ENCODE measurements at places on chromosomes 13 and 19.

DNA sequence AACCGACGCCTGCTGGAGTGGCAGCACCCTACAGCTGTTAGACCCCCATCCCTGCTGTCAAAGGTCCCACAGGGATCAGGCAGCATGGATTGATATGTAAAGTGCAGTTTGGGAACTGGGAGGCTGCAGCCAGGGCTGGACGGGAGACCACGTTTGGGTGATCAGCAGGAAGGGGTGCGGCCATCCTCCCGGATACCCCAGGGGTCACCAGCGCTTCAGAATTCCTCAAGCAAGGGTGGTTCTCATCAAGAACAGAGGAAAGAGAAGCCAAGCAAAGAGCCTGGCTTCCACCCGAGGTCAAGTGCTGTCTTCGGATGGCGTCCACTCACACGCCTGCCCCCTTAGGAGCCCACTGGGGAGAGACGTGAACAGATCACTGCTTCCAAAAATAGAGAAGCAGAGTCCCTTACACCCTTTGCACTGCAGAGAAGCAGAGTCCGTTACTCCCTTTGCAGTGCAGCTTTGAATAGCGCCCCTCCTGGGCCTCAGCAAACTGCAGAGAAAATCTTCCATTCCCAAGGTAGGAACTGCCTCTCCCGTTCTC, 35.5 kb downstream of the DHRS12 start:
- DNase-seq = no peak

DNA sequence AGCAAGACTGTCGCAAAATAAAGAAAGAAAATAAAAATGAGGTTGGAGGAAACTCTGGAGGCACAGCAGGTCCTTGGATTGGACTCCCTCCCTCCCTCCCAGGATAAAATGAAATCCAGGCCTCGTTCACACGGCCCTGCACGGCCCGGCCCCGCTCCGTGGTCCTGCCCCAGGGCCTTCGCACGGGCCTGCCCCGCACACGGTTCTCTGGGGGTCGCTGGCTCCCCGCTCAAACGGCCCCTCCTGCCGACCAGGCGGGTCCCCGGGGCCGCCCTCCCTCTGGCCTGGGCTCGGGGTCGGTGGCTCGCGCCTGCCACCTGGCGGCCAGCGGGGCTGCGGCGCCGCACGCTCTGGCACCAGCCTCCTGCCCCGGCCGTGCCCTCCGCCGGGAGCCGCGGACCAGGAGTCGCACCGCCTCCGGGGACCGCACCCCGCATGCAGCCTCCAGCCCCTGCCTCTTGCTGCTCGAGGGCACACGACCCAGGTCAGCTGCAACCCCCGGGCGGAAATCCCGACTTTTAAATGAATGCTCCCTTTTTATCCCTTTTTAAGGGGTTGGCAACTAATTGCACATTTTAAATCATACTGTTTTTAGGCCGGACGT, 1.5 kb upstream of the WDR18 start:
- peak; percentile 46 for DNase-seq

DNA sequence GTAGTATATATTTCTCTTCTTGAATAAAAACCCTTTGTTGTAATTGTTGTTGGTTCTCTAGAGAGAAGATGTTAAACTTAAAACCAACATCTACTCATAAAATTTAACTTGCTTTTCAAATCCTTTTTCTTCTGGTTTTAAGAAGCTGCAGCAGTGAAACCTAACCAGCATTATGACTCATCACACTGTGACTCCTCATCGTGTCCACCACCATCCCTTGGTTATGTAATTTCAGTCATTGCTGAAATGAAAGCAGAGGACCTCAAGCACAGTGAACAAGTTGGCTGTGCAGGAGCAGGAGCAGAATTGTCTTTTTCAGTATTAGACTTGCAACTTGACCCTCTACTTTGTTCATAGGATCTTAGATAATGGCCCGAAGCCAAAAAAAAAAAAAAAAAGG, 64.9 kb upstream of the HTR2A start:
- no peak for DNase-seq

GRCh38 chr19:1852581-1853128, 4.4 kb upstream of the REXO1 start:
- DNase-seq = no peak

GRCh38 chr19:34430738-34431625, 2.8 kb downstream of the UBA2 start:
- peak; percentile 37 for DNase-seq

DNA sequence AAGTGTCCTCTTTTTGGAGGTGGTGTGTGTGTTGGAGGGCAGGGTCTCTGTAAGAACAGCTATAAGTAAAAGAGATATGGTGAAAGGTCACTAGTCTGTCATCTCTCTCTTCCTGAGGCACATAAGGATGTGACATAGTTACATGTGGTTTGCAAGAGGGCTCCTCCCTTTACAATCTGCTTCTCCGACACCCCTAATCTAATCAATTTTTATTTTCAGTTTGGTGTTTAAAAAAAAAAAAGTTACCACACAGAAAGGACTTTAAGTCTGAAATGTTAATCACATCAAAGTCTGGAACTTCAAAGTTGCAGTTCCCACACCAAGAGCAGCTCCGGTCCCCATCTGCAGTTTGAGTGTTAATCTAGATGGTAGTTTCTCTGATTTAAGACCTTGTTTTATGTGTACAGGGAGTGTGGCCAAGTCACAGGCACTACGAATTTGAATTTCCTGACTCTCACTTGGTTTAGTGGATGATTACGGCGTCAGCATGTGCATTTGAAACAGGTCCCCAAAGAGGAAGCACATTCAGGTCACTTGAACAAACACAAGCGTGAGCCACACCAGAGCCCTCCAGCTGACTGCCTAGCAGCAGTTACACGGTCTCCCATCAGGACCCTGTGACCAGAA, 53.1 kb downstream of the FOXO1 start:
- no peak for DNase-seq

- DNase-seq = no peak
These were observed 14.4 kb upstream of the TPM4 start for GRCh38 chr19:16061943-16062342.

DNA sequence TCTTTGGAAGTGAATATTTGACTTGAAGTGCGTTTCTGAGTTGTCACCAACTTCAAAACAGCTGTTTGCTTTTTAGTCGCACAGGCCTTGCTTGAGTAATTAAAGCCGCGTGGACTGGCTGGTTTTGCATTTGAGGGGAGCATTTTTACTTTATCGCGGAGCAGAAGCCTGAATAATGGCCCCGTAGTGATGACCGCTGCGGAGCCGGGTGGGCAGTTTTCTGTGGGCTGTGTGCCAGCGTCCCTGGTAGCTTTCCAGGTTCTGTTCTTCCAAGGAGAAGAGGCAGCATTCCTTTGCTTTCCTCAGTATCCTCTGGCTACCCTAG, 1.1 kb downstream of the NAA16 start:
- peak; percentile 30 for DNase-seq

GRCh38 chr19:1621021-1621420, 15.8 kb upstream of the UQCR11 start:
- no peak for DNase-seq

GRCh38 chr13:20767309-20767943, 6.3 kb downstream of the EEF1AKMT1 start:
- no peak for DNase-seq

GRCh38 chr13:113669755-113670341, 2.8 kb downstream of the GRK1 start:
- DNase-seq = no peak

DNA sequence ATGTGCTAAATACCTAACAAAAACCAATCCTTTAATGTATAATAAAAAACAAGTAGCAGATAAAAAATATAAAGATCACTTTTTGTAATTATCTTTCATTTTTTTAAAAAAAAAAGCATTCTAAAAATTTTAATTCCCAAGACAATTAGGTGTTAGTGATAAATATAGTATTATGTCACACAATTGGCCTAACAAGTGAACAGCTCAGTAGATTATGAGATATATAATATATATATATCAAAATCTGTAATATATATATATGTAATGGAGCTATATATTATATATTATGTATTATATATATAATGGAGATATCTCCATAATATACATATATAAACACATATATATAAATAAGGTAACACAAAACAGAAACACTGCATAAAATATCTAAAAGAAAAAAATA, 1531.1 kb upstream of the MIR17HG start:
- DNase-seq = no peak

- peak; percentile 15 for DNase-seq
These were observed 130.2 kb upstream of the MCF2L start for GRCh38 chr13:112838842-112839117.

- DNase-seq = no peak
These were observed 15.7 kb upstream of the ZNF701 start for GRCh38 chr19:52554216-52554971.

- no peak for DNase-seq
These were observed 37.4 kb downstream of the CEBPA start for GRCh38 chr19:33264881-33265445.

DNA sequence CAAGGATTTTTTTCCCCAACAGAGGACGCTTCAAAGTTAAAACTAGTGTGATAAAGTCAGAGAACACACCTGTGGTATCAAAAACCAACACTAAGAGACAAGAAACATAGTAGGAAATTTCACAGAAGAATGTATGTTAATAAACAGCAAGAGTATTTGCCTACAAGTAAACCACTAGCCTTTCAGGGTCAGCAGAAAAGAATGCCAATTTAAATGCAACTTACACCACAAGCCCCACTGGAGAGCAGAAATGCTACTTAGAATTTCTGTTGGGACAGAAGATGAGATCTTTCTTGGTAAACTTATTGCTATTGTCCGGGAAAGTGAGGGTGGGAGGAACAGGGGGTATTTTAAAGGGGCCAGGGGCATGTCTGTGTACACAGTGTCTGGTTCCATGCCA, 68.6 kb downstream of the STK24 start:
- DNase-seq = no peak

DNA sequence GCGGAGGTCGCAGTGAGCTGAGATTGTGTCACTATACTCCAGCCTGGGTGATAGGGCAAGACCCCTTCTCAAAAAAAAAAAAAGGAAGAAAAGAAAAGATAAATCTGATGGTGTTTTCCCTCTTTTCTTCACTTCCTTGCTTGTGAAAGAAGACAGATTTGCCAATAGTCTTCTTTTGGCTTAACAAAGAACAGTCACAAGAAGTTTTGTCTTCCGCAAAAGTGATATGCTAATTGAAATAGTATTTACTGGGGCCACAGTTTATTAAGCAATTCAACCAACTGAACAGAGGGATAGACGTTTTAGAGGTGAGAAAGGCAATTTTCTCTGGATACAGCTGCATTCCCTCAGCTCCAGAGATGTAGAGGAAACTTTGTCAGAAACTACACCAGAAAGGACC, 22.9 kb upstream of the PLAUR start:
- no peak for DNase-seq

- DNase-seq = no peak
These were observed 261.6 kb downstream of the SLITRK1 start for GRCh38 chr13:83620530-83621220.

DNA sequence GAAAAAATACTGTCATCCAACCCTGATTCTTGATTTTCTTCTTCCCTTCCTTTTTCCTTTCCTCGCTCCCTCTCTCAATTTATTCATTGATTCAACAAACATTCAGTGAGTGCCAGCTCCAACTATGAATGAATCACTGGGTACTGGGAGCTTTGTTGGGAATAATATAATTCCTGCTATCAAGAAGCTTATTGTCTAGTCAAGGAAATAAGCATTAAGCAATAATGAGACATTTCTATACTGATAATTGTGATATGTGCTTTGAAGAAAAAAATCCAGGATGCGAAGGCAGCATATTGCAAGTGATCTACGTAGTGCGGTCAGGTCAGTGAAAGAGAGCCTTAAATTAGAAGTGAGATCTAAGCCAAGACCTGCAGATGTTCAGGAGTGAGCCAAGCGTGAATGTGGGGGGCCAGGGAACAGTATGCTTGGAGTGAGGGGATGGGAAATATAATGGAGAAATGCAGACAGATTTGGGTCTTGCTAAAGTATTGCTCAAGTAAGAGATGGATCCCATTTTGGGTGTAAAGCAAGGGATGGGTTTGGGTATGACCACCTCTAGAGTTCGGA, 253.5 kb downstream of the LHFPL6 start:
- DNase-seq = no peak

DNA sequence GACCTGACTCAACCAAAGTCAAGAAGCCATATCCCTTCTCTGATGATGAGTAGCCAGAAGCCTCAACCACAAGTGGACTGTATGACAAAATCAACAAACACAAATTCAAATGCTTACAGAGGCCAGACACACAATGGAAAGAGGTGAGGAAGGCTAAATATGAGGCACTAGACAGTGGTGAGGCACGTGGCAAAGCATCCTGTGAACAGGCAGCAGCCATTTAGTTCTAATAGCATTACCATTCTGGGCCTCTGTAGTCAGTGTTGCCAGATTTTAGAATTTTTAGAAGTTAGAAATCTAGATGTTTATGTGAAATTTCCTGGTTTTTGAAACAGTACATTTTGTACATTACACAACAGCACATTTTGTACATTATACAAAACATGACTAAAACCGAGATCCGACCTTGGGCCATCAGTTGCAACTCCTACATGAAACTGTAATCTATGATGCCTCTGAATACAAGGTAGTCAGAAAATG, 403.3 kb downstream of the COG6 start:
- no peak for DNase-seq

- DNase-seq = no peak
These were observed 1763.3 kb upstream of the MIR17HG start for GRCh38 chr13:89584058-89584620.

GRCh38 chr13:73158851-73159250, 100.0 kb downstream of the KLF5 start:
- no peak for DNase-seq

GRCh38 chr13:113883314-113883811, 19.5 kb upstream of the GAS6 start:
- DNase-seq = no peak

GRCh38 chr13:43629691-43630480, 156.9 kb downstream of the ENOX1 start:
- DNase-seq = no peak

- DNase-seq = no peak
These were observed 17.3 kb downstream of the RHPN2 start for GRCh38 chr19:33047422-33047821.

DNA sequence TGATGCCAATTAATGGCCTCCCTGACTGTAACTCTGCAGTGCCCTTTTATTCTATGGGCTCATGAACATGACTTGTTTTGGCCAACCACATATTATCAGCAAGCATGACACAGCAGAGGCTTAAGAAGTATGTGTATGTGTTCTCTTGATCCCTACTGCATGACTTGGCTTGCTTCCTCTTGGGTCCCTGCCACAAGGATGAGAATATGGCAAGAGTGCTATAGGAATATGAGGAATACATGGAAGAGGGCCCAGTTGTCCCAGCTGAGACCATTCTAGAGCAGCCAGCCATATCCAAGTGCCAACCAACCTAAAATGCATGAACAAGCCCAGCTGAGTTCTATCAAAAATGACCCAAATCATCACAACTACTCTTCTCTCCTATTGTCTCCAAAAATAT, 576.7 kb upstream of the PCDH9 start:
- DNase-seq = no peak

DNA sequence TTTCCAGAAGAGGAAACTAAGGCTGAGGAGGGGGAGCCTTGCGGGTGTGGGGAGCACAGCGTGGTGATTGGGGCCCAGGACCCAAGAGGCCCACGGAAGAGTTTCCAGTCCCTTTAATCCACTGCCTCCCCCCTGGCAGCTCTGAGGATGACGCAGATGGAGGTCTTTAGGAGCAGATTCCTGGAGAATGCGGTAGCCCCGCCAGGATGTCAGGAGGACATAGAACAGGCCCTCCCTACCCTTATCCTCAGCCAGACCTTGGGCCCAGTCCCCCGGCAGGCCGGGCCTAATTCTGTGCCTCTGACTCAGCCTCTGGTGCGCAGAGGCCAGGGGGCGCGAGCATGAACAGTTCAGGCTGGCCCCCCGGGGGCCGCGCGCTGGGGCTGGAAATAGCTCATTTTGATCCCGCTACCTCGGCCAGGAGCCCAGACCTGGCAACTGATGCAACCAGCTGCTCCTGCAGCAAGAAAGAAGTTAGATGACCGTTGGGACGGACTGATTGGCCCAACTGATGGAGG, 461 bp upstream of the HSPB6 start:
- peak; percentile 18 for DNase-seq

GRCh38 chr13:38954844-38955243, 35.8 kb downstream of the STOML3 start:
- DNase-seq = no peak
